ENCODE measurements at places on chromosomes 5 and 9.
A peak's percentile ranks its signal among the peaks of the same experiment; 100 is the strongest.

GRCh38 chr9:73149371-73150067 lies 2.1 kb upstream of the ANXA1 start:
- peak; percentile 74 for DNase-seq

DNA sequence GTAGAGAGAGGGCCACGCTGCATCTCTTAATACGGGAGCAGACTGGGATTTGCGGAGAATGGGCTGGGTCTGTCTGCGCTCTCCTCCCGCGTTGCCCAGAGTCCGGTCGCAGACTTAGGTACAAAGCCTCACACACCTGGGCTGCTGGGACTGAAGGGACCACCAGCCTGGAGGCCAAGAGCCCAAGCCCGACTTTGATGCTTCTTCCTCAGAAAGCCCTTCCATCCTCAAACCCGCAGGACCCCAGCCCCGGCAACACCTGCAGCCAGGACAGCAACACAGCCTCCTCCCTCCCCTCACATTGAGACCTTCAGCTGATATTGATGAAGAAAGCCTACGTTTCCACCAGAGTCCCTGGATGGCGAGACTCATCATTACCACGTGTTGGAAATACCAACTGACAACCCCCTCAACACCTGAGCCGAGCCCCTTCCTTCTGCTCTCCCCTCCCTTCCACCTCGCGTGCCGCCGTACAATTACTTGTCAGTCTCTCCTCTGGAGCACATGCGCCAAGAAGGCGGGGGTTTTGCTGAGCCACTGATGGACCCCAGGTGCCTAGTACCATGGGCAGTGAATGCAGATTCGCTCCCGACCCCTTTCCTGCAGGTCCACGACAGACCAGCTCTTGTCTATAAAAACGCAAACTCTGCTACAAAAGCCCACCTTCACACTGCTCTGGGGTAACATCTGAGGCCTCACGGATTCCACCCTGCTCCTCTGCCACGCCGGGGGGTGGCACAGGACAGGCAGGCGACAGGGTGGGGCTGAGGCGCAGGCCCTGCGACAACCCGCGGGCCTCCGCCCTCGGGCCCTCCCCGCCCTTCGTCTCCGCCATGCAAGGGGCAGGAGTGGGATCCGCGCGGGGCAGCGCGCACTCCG lies 841 bp downstream of the ASB6 start:
- DNase-seq: no peak

- no peak for DNase-seq
Observed at GRCh38 chr9:130054325-130054786, 650 bp downstream of the GPR107 start.

DNA sequence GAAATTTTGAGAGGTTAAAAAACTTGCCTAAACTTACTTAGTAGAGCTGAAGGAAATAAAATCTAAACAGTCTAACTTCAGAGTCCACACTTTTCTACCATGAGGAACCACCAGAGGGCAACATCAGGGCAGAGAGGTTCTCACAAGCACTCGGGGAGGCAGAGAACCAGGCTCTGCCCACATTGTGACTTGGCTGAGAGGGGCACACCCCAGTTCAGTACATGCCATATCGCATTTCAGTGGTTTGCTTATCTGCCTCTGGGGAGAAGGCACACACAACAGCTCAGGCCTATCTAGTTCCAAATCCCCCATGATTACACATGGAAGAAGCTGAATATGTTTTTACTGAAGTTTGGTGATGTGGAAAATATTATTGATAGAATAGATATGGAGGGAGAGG lies 49.2 kb downstream of the EQTN start:
- no peak for DNase-seq
